RCC 7860 (cell line): ENCODE measurements at places on chromosomes 16 and 17.

DNA sequence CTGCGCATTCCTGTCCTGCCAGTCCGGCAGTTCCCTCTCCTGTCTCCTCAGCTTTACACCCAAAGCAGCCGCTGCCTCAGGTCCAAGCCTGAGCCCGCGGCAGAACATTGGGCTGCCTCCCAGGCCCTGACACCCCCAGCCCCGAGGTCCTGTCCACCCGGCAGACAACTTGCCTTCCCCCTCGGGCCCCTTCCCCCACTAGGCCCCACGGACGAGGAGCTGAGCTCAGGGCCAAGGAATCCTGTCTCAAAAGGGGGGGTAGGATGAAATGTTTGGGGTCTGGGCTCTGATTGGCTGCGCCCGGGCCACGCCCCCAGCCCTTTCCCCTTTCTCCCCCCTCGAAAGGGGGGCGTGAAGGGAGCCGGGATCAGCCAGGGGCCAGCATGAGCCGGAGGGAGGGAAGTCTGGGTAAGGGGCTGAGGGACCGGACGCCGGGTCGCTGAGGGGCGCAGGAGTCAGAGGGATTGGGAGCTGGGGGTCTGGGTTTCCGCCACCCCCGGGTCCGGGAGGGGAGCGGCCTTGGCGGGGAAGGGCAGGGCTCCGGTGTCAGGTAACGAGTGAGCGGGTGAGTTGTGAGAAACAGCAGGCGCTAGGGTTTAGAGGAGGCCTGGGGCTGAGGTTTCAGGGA is at the start of gene CTF1:
Gene CTF1 (plus strand): TSS at position 354 of the 628 bp plus-strand sequence. CDS start 30 bp downstream, at position 384.
- no peak for DNase-seq

DNA sequence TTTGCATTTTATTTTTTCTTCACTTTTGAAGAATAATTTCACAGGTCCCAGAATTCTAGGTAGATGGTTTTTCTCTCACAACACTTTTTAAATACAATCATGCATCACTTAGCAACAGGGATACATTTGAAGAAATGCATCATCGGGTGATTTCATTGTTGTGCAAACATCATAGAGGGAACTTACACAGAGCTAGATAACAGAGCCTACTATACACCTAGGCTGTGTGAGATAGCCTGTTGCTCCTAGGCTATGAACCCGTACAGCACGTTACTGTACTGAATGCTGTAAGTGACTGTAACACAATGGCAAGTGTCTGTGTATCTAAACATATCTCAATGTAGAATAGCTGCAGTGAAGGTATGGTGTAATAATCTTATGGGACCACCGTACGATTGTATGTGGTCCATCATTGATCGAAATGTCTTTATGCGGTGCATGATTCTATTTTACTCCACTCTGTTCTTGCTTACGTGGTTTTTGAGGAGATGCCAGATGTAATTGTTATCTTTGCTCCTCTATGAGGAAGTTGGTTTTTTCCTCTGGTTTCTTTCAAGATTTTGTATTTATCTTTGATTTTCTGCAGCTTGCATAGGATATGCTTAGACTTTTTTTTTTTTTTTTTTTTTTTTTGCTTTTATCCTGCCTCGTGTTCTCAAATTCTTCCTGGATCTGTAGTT is 35.5 kb upstream of the TMEM92 start:
- DNase-seq = peak; percentile 23

DNA sequence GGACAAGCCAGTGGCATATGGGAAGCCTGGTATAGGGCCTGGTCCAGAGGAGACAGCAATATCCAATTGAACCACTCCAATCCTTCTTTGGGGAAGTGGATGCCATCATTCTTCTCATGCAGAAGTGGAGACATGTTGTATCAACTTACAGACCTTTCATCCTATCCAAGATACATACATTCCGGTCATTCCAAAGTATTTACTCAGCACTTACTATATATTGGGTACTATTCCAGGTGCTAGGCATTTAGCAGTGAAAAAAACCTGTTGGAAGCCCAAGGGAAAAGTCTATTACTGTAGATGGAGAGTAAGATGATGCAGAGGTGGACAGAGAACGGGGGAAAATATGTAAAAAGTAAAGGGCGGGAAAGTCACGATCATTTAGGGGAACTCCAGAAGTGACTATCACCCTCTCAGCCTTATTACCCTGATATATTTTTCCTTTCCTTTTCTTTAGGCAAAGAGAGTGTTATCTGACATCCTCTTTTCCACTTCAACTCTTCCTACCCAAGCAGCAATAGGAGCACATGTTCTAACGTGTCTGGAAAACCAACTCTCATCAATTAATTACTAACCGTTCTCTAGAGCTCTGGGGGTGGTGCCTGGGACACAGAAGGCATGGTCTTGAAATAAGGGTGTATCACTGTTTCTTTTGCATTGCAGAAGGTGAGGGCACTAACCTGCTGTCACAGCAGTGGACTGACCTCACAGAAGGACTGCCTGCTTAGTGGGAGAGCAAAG is 210.1 kb upstream of the MAF start:
- peak; percentile 67 for DNase-seq

DNA sequence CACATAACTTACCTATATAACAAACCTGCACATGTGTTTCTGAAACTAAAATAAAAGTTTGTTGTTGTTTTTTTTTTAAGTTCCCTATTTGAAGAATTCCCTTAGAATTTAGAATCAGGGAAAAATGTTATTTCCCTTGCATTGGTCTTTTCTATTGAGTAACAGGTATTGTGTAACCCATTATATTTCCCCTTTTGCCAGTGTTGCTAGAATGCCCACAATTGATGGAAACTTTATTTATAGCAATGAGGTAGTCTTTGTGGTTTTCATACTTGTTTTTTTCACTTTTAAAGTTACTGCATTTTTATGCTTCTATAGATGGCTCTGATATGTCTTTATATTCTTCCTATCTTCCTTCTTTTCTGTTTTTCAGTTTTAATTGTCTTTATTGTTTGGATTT is 3.9 kb downstream of the NLRP1 start:
- no peak for DNase-seq

GRCh38 chr17:15973016-15973415 is 26.5 kb downstream of the ZSWIM7 start:
- DNase-seq = no peak

GRCh38 chr16:15689290-15689689 is 39.2 kb downstream of the NDE1 start:
- DNase-seq = no peak

- DNase-seq = no peak
Measured at GRCh38 chr17:37017404-37017803, 68.7 kb downstream of the AATF start.

DNA sequence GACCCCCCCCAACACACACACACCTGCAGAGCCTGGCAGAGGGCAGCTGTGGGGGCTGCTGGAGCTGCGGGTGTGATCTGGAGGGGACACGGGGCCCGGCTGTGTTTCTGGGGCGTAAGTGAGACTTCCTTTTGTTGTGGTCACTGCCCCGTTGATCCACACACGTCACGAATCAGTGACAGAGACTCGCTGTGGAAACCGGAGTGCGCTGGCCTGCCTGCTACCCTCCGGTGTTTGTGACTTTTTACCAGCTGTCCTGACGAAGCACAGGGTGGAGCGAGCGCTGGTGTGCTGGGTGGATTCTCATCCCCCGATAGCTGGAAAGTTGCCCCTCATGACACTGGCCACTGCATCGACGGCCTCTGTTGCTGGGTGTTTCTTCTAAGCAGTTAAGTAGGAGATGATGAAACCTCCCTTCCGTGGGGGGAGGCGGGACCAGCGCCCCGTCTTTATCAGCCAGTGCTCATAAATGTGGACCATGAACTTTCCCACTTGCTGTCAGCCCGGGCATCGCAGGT is 2.3 kb downstream of the METRNL start:
- no peak for DNase-seq

GRCh38 chr16:471353-472198 is 46.1 kb downstream of the RAB11FIP3 start:
- peak; percentile 93 for DNase-seq

DNA sequence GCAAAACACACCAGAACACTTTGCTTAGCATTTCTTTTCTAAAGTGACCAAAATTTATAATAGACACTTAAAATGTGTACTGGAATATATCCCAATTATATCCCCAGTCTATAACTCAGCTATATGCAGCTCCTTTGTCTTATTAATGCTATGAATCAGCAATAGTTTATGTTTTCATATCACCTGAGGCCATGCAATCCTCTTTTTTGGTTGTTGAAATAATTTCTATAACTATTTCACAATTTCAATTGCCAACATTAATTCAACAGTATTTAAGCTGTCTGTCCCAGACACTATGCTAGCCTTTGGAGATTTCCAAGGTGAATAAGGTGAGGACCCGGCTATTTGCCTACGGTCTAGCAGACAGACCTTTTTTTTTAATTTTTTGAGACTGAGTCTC is 17.2 kb upstream of the BMERB1 start:
- no peak for DNase-seq

DNA sequence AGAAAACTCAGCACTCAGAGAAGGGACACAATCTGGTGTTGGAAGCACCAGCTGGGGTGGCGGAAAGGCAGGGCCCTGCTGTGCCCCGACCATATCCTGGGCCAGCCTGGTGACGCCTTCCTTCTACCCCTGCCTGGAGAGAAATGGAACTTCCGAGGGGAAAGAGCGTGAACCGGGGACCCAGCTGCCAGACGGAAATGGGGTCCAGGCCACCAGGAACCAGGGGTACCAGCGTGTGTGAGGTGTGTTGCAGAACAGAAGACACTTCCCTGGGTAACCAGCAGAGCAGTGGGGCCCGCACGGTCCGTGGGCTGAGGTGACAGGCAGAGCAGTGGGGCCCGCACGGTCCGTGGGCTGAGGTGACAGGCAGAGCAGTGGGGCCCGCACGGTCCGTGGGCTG is 6.8 kb downstream of the RAB40B start:
- no peak for DNase-seq

DNA sequence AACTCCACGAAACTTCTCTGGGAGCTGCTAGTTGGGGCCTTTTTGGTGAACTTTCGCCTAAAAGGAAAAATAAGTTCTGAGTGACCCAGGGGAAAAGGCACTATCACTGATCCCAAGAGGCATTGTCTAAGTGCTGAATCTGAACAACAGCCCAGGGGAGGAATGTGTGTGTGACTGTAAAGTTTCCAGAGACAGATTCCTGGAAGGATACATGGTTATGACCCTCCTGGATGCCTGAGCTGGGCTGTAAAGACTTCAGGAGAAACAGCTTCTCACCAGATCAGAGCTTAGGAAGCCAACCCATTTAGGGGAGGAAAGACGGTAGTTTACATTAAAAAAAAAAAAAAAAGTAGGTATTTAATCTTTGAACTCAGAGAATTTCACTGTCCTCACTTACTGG is 20.2 kb downstream of the HIGD1B start:
- DNase-seq = no peak

DNA sequence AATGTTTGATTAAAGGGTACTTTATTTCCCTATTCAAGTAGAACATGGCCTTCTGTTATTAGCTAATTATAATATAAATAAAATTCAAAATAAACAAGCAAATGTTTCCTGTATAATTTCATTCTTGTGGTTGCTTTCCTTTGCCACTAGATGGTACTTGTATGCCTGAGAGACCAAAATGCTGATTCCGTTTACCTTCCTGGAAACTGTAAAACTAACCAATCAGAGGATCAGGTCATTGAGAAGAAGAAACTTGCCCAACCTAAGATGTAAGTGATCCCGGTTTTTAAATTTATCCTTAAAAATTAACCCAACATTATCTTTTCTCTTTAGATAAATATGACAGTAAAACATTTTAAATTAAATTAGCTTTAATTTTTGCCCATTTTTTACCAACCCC is 8.1 kb upstream of the ABCA5 start:
- no peak for DNase-seq

- DNase-seq = peak; percentile 56
Measured at GRCh38 chr17:38701504-38702165, 3.4 kb upstream of the MLLT6 start.

GRCh38 chr16:88821168-88821850 is 9.6 kb upstream of the APRT start:
- DNase-seq = no peak

DNA sequence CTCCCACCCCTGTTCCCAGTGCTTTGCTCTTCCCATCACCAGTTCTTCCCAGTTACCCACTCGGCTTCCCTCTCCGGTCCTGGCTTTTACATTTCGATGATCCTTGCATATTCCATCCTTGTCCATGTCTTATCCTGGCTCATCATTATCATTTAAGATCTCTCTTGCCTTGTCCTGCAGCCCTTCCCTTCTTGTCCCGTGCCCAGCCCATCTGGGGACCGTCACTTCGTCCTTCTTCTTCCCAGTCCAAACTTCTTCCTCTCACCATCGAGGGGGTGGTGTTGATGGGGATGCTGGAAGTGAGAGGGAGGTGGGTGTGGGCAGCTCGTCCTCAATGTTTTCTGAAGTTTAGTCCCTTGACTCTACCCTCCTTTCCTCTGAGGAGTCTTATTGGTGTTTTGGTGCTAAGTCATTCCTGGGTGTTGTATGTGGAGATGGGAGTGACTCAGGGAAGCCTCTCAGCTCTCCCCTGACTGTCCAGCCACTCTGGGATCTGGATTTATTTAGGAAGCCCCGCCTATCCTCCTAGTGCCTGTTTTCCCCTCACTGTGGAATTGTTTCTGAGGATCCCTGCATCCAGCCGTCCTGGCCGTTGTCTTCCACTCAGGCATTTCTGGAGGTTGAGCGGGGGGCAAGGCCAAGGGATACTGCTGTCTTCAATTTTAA is 975 bp downstream of the SNX29 start:
- peak; percentile 45 for DNase-seq

DNA sequence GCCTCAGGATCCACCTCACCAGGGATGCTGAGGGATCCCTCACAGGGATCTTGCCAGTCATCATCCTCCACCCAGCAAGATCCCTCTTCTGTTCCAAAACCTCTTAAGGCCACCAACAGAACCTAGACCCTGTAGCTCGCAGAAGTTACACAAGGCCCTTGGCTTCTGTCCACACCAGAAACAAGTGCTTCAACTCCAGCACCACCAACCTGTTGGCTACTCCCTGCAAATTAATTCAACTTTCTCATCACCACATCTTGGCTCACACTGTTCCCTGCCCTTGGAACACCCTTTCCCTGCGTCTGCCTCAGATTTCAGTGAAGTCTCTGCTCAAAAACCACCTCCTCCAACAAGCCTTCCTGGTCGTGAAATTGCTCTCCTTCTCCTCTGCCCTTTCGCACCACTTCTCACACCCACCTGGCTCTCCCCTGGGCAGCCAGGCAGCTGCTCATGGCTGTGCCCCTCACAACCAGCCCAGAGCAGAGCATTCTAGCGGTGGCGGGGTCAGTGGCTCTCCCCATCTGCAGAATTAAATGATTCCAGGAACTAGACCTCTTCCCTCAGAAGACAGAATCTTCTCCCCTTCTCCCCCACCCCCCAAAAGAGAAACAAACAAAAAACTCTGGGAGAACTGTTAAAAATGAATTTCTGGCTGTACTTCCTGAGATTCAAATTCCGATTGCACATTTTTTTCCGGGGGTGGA is 1.8 kb downstream of the PLLP start:
- no peak for DNase-seq

- no peak for DNase-seq
Measured at GRCh38 chr16:65062736-65063583, 58.9 kb downstream of the CDH11 start.

- DNase-seq = no peak
Measured at GRCh38 chr17:67585077-67585602, 132.6 kb upstream of the NOL11 start.

GRCh38 chr16:52364500-52364899 is 182.4 kb downstream of the TOX3 start:
- DNase-seq = no peak

- peak; percentile 47 for DNase-seq
Measured at GRCh38 chr16:54066451-54067105, 220.0 kb downstream of the IRX3 start.

- no peak for DNase-seq
Measured at GRCh38 chr17:77437017-77437416, 296.2 kb downstream of the SEC14L1 start.

GRCh38 chr17:194828-195602 is 13.6 kb upstream of the DOC2B start:
- DNase-seq = no peak
